ENCODE measurements at places on chromosomes 3 and 15.
A peak's percentile ranks its signal among the peaks of the same experiment; 100 is the strongest.

DNA sequence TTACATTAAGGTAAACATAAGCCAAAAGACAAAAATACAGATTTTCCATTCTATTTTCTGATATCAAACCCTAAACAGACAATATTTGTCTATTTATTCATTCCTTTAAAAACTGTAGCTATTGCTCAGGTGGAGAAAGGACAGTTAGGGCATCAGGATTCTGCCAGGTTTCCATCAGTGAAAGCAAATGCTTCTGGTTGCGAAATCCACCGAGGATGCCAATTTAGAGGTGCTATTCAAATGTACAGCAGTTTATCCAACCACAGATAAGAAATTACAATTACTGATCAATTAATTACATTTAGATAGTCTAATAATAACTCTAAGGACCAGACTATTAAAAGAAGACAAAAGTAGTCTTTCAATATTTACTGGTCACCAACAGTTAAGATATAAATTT, 3.9 kb downstream of the TOMM70 start:
- DNase-seq: no peak

GRCh38 chr3:13772885-13773745, 106.8 kb downstream of the WNT7A start:
- no peak for DNase-seq

GRCh38 chr3:147301781-147302180, 104.6 kb downstream of the ZIC4 start:
- DNase-seq: no peak

GRCh38 chr3:113574213-113574612, 41.9 kb downstream of the SIDT1 start:
- DNase-seq: no peak

DNA sequence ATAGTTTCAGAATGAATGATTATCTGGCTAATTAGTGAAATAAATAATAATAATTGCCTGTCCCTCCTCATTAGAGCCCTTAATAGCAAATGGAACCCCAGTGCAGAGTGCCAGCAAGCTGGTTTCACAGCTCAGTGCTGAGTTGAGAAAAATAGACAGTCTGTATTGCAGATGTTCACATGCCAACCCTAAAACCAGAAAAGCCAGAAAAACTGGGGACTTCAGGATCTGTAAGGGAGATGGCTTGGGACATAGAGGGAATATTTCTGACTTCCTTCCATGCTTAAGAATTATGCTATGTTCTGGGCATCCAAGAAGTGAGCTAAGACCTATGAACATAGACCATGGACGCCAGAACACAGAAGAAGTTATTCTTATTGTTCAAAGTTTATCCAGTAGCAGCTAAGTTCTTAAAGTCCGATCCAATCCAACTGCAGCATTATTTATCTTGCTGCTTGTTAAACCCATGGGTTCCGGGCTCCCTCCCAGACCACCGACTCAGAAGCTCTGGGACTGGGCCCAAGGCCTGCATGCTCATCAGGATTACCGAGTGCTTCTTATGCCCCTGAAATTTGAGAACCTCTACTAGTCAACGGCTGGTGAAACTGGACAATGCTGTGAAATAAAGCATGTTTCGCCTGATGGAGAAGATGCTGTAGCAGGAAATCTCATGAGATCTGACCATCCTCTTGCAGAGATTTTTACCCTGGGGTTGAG, 158.3 kb downstream of the FOXB1 start:
- DNase-seq: no peak

GRCh38 chr15:57114070-57114469, 195.6 kb downstream of the TCF12 start:
- DNase-seq: peak; percentile 42

- DNase-seq: no peak
Measured at GRCh38 chr3:116135457-116136085, 309.7 kb downstream of the LSAMP start.

GRCh38 chr3:121951291-121951919, 57.2 kb downstream of the SLC15A2 start:
- no peak for DNase-seq

GRCh38 chr3:4196506-4197147, 106.5 kb upstream of the SETMAR start:
- DNase-seq: no peak

DNA sequence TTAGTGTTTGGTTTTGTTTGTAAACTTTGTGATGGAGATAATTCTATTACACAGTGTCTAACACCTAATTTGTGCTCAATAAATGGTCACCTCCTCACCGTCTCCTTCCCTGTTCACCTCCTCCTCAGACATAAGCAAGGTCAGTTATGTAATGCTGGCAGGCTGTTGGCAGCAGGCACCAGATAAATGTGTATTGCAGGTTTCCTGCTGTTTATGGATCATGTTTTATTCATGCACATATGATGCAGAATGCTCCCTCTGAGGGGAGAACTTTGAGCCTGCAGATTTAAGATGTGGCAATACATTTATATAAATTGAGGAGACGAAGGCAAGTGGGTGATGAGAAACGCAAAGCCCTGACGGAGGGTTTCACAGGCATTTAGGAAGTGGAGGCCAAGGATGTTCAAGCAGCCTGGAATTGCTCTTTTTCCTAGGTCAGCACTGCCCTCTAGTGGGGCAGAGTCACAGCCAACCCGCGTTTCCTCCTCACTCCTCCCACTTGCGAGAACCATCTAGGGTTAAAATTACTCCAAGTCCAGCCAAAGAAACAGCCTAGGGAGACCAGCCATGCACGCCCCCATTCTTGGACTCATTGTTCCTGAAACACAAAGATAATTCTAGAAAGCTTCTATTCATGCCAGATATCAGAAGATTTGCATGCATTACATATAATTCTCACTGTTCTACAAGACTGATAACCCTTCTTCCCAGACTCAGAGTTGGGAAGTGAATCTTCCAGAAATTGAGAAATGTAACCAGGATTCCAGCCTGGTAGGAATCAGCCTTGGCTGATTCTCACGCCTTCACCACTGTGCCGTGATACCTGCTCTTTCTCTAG, 228.7 kb downstream of the SLCO3A1 start:
- DNase-seq: peak; percentile 56

GRCh38 chr3:58681863-58682262, 15.3 kb upstream of the FAM3D start:
- DNase-seq: no peak

DNA sequence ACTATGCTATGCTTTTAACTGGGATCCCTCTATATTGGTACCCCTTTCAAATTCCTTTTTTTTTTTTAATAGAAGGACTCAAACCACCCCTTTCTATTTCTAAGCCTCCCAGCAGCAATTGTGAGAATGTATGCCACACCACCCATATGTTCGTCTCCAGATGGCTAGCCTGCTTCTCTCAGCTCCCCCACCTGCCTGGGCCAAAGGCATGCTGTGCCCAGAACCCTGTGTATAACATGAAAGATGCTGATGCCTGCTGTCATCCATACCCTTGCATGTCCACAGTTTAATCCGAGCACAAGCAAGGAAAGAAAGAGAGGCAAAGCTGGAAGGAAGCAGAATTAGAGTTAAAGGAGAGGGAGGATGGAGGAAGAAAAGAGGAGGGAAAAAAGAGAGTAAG, 159.5 kb upstream of the CNTN6 start:
- DNase-seq: no peak

- no peak for DNase-seq
Measured at GRCh38 chr3:100044369-100044768, 69.9 kb downstream of the FILIP1L start.

GRCh38 chr3:99625237-99625622, 13.2 kb upstream of the COL8A1 start:
- no peak for DNase-seq

- no peak for DNase-seq
Measured at GRCh38 chr3:98994128-98994762, 92.8 kb upstream of the DCBLD2 start.

GRCh38 chr15:35306361-35306981, 221.4 kb upstream of the NANOGP8 start:
- DNase-seq: no peak

GRCh38 chr15:55917881-55918296, 75.5 kb downstream of the NEDD4 start:
- no peak for DNase-seq

DNA sequence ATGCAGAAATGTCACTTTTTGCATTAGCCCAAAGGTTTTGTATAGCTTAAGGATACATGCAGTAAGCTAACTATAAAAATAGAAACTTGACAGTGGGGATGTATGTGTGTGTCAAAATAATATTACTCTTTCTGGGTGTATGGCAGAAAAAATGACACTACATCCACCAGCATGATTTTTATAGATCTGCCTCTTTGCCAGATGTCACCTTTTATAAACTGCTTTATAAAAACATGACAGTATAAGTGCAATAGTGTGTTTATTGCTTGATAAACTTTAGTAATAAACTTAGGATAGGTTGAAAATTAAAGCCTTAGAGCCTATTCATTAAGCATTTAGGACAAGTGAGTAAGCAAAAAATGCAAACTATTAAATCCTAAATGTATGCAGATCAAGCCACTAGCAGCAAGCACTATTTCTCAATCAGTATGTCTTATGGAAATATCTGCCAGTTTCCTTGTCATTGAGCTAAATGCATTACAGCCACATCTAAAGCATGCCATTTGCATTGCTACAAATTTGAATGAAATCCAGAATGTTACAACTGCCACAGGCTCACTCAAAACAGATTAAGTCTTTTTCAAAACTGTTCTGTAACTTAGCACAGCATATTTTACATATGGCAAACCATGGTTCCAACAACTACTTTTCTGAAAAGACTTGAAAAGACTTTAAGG, 935.0 kb downstream of the FHIT start:
- no peak for DNase-seq

GRCh38 chr3:111961461-111962164, 17.2 kb upstream of the ABHD10 start:
- no peak for DNase-seq

- peak; percentile 59 for DNase-seq
Measured at GRCh38 chr3:42013691-42014457, 52.0 kb upstream of the ULK4 start.

DNA sequence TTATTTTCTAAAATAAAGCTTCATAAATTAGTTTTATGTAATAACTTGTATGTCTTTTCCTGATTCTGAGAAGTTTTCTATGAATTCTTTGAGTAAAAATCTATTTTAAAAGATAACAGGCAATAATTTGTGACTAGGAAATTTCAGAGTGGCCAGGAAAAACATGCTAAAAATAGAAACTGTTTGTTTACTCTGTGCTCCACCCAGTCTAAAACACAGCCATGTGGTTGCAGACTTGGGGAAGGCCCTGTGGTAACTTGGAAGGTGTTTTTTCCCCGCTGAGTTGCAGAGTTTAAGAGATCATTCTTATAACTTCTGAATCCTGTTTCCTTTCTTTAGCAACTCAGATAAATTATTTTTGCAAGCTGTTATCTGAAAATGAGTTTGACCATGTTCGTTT, 21.9 kb downstream of the PLCL2 start:
- DNase-seq: no peak

GRCh38 chr15:68497206-68497910, 65.4 kb upstream of the ITGA11 start:
- DNase-seq: no peak

DNA sequence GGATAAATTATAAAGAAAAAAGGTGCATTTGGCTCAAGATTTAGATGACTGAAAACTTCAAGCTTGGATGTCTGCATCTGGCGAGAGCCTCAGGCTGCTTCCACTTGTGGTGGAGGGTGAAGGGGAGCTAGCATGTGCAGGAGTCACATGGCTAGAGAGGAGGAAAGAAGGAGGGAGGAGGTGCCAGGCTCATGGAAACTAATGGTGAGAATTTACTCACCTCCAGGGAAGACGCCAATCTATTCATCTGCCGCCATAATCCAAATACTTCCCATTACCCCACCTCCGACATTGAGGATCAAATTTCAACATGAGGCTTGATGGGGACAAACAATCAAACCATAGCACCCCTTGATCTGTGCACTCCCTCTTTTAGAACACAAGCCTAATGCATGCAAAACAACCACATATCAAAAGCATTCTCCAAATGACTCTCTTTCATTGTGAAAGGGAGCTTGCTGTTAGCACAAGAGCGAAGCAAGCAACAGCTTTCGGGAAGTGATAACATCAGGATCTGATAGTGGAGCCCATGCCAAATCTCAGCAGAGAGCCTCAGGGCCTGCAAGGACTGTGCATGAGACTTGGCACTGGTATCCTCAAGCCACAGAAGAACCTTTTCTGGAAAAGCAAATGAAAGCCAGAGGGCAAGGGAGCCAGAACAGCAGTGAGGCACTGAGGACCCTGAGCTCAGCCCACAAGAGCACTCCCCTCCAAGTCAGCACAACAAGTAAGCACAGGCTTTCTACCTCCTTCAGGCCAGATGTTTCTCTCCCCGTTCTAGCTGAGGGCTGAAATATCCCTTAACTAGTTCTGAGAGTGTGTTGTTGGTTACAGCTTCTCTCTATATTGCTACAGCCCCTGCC, 50.2 kb upstream of the THBS1 start:
- no peak for DNase-seq

DNA sequence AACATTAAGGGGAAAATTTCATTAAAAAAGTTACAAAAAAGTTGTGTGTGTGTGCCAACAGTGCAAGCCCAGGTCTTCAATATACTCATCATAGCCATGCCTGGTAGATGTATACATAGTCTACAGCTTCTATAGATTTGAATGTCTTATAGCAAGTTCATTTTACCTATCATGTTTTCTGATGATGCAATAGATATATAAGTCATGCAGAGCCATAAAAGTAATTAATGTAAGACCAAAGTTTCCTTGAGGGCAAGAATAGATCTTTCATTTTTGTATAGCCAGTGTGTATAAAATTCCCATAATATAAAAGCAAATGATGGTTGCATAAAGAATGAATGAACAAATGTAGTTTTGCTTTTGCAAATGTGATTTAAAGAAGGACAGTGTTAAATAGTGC, 1138.4 kb downstream of the TBL1XR1 start:
- DNase-seq: no peak

- DNase-seq: no peak
Measured at GRCh38 chr3:83523470-83524073, 1435.2 kb upstream of the CADM2 start.
